ENCODE measurements at places on chromosomes 12 and 14. TPM values are rescaled to one million over a fixed set of nuclear protein-coding genes. Genes with fewer than 3 reads are reported as not detected.

The SOAT2 gene
- total RNA-seq, result not detected

The CHFR gene
- 51.8 TPM for total RNA-seq

The ACSM4 gene
- not detected for total RNA-seq

- no peak overlapping the region for H3K4me3 ChIP-seq
- no peak overlapping the region for H3K27ac ChIP-seq
- no peaks in the 10 kb centered on the region for H3K36me3 ChIP-seq
Observed at GRCh38 chr12:87376722-87377121, 652.5 kb downstream of the C12orf50 start.

DNA sequence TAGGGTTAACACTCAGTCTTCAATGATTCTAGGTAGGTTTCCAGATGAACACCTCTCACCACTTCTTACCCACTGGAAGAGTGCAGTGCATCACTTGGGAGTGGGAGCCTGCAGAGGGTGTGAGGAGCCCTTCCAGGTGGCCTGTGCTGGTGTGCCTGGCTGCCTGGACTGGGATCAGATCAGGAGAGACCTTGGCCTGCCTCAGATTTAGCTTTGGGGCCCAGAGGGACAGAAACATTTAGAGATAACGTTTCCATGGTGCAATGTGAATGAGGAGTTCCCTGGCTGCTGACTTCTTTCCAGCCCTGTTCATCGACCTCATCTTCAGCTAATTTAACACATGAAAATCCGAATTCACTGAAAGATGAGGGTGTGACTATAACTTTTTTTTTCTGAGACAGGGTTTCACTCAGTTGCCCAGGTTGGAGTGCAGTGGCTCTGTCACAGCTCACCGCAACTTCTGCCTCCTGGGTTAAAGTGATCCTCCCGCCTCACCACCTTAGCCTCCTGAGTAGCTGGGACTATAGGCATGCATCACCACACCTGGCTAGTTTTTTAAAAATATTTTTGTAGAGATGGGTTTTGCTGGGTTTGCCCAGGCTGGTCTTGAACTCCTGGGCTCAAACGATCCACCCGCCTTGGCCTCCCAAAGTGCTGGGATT is 53.6 kb downstream of the SUSD6 start:
- peak overlapping the region; percentile 68 for H3K27ac ChIP-seq
- DNase-seq, result no peak
- no peak overlapping the region for H3K4me3 ChIP-seq
- H3K27me3 ChIP-seq, result no peaks in the 10 kb centered on the region
- H3K4me1 ChIP-seq, result peaks cover 90% of the 10 kb centered on the region
- H3K36me3 ChIP-seq, result no peaks in the 10 kb centered on the region

DNA sequence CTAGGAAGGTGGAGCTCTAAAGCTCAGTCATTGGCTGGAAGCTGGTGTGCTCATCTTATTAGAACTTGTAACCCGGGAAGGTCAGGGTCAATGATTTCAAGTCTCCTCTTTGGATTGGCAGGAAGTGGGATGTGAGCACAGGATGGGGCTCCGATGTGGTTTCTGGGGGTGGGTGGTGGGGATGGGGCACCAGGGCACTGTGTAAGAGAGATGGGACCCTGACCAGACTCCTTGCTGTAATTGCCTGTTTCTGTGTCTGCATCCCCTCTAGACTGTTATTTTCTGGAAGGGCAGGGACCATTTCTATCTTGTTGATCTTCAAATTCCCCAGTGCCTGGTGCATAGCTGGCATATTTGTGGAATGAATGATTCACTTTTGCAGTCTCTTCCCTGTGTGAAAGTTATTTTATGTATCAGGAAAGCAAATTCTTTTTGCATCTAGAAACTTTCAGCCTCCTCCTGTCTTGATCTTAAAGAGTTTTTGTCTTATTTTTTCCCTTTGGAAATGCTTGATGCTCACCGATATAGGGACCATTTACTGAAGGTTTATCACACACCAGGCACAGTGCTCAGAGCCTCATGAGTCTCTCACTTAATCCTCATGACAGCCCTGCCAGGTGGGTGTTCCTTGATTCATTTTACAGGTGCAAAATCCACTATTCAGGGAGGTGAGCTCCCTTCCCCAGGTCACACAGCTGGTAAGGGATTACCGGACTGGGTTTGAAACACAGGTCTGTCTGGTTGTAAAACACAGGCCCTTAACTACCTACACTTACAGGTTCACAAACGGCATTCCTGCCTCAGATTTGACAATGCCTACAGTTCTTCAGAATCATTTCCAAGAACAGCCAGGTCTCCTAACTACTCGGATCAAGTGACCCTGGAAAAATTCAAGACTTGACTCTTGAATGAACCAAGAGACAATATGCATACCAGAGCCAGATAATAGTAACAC is 86.9 kb upstream of the IGF1 start:
- DNase-seq, result no peak
- no peaks in the 10 kb centered on the region for H3K4me1 ChIP-seq
- no peaks in the 10 kb centered on the region for H3K27me3 ChIP-seq
- H3K27ac ChIP-seq, result no peak overlapping the region
- H3K4me3 ChIP-seq, result no peak overlapping the region

DNA sequence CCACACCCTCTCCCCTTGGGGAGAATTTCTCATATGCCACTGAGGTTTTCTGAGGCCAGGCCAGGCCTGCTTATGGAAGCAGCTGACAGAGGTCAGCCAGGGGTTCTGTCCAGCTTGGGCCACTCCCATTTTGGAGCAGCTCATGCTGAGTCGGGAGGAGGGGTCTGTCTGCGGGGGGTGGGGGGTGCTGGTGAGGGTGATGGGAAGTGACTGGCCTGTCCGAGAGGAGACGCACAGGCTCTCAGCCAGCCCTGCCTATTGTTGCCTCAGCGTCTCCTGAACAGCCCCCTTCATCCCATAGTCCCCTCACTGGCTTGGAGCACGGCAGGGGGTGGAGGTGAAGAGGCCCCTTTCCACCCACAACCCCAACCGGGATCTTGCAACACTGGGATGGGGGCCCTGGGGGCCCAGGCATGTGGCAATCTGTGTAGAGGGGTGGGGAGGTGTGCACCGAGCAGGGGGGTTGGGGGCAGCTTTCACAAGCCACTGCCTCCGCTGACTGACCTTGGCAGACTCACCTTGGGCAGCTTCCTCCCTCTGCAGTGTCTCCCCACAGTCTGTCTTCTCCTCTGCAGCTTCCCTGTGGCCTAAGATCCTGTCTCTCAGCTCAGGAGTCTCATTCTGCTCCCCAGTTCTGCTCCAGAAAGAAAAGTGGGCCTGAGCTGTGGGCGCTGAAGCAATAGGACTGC is 5.5 kb downstream of the CEBPE start:
- no peaks in the 10 kb centered on the region for H3K36me3 ChIP-seq
- no peaks in the 10 kb centered on the region for H3K27me3 ChIP-seq
- peaks cover 21% of the 10 kb centered on the region for H3K4me1 ChIP-seq
- H3K27ac ChIP-seq, result no peak overlapping the region

DNA sequence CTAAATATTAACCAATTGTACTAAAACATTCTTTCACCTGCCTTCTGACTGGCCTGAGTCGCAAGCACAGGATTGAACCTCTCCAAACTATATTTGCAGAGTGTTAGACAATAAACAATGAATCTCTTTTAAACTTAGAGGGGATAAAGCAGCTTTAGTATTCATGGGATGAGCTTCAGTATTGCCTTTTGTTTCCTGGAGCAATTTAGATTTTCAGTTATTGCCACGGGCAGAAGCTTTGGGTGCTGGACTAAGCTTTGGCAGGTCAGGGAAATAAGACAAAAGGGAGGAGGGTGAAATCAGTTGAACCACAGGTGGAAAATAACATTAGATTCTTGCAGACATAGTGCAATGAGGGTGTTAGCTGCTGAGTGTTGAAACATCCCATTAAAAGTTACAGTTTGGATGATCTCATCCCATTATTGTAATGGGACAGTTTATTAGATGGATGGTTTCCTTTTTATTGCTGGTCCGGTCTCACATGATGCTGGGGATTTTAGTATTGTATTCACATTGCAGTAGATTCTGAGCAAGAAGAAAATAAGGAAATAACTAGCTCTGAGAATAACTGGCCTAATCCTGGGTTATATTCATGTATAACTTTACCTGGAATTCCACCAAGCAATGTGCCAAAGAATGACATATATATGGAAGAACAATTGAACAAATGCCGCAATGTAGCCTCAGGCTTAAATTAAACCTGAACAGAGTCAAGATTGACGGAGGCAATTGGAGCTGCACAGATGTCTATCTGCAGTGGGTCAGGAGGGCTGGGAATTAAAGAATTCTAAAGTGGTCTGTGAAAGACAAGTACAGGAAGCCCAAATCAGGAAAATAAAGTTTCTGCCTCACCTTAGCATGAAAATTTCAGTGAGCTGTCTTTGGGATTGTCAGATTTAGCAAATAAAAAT is 1092.8 kb upstream of the SEL1L start:
- H3K4me3 ChIP-seq, result no peak overlapping the region
- H3K27ac ChIP-seq, result no peak overlapping the region
- H3K4me1 ChIP-seq, result no peaks in the 10 kb centered on the region
- no peaks in the 10 kb centered on the region for H3K36me3 ChIP-seq
- no peaks in the 10 kb centered on the region for H3K27me3 ChIP-seq

GRCh38 chr12:57607958-57608663 is 3.1 kb upstream of the ARHGEF25 start:
- H3K27me3 ChIP-seq, result no peaks in the 10 kb centered on the region
- H3K4me1 ChIP-seq, result peaks cover 50% of the 10 kb centered on the region
- H3K36me3 ChIP-seq, result no peaks in the 10 kb centered on the region
- DNase-seq, result no peak
- no peak overlapping the region for H3K4me3 ChIP-seq

GRCh38 chr12:121668750-121669520 is 519 bp downstream of the MORN3 start:
- no peak overlapping the region for H3K27ac ChIP-seq
- no peak for DNase-seq
- no peaks in the 10 kb centered on the region for H3K27me3 ChIP-seq
- H3K4me1 ChIP-seq, result peaks cover 19% of the 10 kb centered on the region

DNA sequence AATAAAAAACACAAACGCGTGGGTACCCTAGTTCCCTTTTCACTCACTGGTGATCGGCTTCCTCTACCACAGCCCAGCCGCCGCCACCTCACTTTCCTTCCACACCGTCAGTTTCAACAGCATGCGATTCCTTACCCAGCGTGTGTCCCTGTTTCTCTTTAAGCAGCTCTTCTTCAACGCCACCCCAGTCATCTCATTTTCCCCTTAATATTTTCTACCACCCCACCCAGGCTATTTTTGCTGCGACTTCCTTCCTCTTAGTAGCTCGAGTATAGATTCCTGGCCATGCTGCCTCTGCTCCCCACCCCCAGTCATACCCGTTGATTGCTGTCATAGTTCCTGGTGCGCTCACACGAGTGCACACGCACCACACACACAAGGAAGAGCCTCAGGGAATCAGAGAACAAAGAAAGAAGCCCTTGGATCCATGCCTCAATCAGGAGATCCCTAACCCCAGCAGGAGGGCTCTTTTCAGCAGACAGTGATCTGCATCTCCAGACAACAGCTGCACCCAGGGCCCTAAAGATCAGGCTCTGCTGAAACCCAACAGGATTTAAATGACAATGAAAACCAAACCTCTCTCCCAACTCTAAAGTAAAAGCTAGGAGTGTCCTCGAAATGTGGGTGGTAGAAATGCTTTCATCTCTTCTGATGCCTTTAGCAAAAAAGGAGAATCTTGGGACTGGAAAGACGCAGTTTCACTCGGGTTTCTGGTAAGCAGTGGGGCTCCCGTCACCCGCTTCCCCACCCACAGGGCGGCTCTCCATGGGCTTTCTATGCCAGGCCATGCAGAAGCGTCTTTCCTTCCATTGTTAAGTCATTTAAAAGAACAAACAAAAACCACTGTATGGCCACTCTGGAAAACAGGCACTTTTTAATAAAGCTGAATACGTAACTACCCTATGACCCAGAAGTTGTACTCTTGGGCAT is 23.8 kb downstream of the VPS37B start:
- H3K4me3 ChIP-seq, result peak overlapping the region; percentile 23
- H3K27me3 ChIP-seq, result no peaks in the 10 kb centered on the region
- H3K4me1 ChIP-seq, result peaks cover 84% of the 10 kb centered on the region
- peak overlapping the region; percentile 94 for H3K27ac ChIP-seq
- H3K36me3 ChIP-seq, result peaks cover 37% of the 10 kb centered on the region

- DNase-seq, result no peak
- H3K36me3 ChIP-seq, result no peaks in the 10 kb centered on the region
- H3K27me3 ChIP-seq, result no peaks in the 10 kb centered on the region
- no peak overlapping the region for H3K27ac ChIP-seq
Observed at GRCh38 chr14:29461101-29461500, 466.5 kb downstream of the PRKD1 start.

- H3K27me3 ChIP-seq, result no peaks in the 10 kb centered on the region
- H3K4me1 ChIP-seq, result no peaks in the 10 kb centered on the region
- DNase-seq, result no peak
- H3K27ac ChIP-seq, result no peak overlapping the region
Observed at GRCh38 chr14:96861568-96862310, 64.6 kb downstream of the VRK1 start.

DNA sequence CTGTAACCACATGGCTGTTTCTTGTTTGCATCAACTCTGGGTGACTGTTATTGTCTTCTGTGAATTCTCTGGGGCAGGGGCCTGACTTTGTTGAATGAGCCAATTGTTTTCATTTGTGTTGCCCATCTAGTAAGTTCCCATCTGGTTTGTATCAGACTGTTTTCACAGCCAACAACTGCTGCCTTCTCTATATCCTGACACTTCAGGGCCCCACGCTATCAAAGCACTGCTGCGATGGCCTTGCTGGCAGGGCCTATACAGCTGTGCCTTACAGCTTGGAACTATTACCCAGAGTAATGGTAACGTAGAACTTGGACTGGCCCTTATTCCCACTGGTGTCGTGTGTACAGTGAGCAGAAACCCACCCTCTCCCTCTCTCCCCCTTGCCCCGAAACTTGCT is 104.3 kb upstream of the DACT1 start:
- no peaks in the 10 kb centered on the region for H3K36me3 ChIP-seq
- no peak overlapping the region for H3K27ac ChIP-seq

- H3K4me1 ChIP-seq, result no peaks in the 10 kb centered on the region
- no peak for DNase-seq
- no peak overlapping the region for H3K27ac ChIP-seq
- H3K36me3 ChIP-seq, result no peaks in the 10 kb centered on the region
- no peak overlapping the region for H3K4me3 ChIP-seq
- no peaks in the 10 kb centered on the region for H3K27me3 ChIP-seq
Observed at GRCh38 chr14:47485421-47485820, 190.0 kb downstream of the MDGA2 start.

GRCh38 chr12:58529897-58530741 is 390.2 kb downstream of the LRIG3 start:
- no peaks in the 10 kb centered on the region for H3K4me1 ChIP-seq
- no peak overlapping the region for H3K27ac ChIP-seq
- H3K4me3 ChIP-seq, result no peak overlapping the region
- no peaks in the 10 kb centered on the region for H3K36me3 ChIP-seq
- DNase-seq, result no peak

- DNase-seq, result no peak
- H3K36me3 ChIP-seq, result no peaks in the 10 kb centered on the region
- no peak overlapping the region for H3K4me3 ChIP-seq
- no peak overlapping the region for H3K27ac ChIP-seq
Observed at GRCh38 chr14:97196336-97196735, 399.2 kb downstream of the VRK1 start.

Data from upper lobe of left lung (tissue), 6 donors.